ENCODE measurements at places on chromosomes 4 and X.

DNA sequence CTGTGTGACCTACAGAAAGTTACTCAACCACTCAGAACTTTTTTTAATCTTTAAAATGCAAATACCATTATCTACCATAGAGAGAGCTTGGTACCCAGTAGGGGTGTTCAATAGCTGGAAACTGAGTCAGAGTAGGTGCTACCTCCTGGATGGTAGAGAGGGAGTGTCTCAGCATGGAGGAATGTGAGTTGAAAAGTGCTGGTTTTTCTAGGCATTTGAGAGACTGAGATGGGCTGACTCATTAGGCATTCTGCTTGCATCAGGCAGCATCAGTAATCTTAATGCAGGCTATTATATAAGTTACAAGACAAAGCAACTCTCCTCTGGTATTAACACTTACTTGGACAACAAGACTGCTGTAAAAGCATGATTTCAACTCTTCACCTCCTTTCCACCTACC is 70.9 kb upstream of the ARHGEF9 start:
- no peak for DNase-seq

DNA sequence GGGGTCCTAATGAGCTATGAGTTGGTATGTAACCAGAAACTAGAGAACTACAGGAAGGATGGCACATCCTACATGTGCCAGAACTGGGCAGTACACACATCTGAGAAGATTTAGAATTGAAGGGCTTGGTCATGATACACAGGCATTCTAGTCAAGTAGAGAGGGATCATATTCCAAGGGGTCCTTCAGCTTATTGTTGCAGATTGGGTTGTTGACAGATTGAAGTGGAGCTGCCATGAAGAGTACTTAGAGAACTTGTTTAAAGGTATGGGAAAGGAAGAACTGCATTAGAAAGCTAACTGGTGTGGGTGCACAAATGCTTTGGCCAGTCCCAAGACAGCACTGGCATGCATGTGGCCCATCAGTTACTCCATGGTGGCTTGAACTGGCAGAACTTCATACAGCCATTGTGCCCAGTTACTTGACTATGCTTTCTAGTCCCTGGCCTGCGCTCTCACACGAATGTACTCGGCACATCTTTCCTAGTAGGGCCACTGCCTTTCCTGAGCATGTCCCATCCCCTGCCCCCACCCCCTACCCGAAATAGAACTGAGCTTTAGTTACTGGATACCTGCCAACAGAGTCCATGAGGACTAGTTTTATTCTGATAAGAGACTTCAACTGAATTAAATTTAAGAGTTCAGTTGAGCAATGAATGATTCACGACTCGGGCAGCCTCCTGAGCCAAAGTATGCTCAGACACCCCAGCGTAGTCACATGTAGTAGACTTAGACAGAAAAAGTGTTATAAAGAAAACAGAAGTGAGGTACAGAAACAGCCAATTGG is 64.0 kb downstream of the CCNG2 start:
- DNase-seq: no peak

- no peak for DNase-seq
Measured at GRCh38 chrX:154354013-154354412, 20.4 kb downstream of the FLNA start.

DNA sequence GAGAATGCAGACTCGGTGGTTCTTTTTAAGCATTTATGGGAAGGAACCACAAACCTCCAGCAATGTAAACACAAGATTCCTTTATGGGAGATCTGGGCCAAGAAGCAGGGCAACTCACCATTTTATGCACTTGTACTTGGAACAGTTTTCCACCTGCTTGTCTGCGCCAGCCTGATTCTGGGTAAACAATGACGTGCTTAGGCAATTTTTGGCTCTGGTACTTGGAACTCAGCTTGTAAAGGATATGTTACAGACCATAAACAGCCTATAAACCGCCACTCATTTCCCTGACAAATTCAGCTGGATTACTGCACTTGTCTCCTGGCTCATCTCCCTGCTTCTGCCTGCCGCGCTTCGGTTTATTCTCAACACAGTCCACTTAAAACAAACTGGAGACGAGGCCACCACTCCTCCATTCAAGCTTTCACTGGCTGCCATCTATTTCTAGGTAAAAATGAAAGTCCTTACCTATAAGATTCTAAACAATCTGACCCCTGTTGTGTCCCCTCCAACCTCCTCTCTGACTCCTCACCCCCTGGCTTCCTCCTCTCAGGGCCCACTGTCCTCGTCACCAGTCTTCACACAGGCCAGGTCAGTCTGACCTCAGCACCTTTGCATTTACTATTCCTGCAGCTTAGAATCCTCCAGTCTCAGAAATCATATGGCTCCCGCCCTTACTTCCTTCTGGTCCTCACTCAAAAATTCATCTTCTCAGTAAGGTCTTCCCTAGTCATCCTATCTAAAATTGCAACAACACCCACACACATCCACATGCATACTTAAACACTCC is 205.9 kb upstream of the GALNT7 start:
- no peak for DNase-seq

DNA sequence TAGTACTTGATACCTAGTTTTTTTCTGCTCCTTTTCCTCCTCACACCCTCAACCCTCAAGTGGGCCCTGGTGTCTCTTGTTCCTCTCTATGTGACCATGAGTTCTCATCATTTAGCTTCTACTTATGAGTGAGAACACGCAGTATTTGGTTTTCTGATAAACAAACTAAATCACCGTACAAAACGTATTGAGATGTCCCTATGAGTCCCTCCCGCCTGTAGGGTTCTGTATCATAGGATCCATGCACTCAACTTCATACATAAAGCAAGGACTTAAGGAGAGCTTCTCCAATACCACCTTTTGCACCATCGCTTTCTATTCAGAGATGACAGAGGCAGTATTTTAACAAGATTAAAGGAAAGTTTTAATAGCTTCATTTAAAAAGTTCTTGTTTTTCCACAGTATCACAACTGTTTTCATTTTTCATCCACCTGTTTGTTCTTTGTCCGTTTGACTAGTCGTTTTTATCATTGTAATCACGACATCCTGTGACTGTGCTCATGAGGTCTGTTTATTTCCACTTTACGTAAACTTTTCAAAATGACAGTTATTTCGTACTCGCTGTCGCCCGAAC is 457 bp upstream of the RAB9A start:
- no peak for DNase-seq

GRCh38 chr4:17812125-17812524 is 1.3 kb downstream of the NCAPG start:
- DNase-seq: no peak

DNA sequence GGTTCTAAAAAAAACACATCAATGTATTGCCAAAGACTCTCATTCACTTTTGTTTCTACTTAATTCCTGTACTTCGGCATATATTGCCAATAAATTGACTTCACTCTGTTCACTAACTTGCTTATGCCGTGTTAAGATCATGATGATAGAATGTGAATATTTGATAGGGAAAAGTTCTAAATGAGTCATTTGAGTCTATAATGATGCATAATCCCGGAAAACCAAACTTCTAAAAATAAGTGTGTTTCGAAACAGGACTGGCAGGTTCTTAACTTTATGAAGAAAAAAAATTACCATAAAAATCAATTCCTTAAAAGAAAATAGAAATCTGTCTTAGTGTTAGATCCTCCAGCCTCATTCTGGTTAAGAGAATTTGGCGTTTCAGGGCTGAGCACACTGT is 387.5 kb upstream of the FTHL17 start:
- no peak for DNase-seq

DNA sequence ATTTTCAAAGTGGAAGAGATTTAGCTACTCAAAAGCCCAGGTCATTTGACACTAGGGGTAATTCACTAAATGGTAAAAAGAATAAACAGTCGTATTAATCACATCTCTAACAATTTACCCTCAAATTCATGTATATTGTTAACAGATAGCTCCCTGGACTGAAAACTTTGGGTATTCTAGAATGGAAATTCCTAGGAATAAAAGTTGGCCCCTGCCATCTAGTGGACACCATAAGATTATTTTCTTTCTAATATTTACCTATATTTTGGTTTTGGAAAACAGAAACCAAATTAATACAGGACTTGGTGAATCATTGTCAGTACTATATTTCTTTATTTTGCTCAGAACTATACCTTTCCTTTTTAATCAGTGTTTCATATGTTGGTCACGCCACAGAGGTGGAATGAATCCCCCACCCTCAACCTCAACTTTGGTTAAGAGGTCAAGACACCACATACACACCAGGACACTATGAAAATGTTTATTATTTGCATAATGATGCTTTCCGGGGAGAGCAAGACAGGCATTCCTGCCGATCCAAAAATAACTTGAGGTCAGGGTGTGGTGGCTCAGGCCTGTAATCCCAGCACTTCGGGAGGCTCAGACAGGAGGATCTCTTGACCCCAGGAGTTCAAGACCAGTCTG is 96.2 kb upstream of the APOOL start:
- peak; percentile 30 for DNase-seq

All from SK-MEL-5 (cell line).